ENCODE measurements at places on chromosomes 4 and X.

DNA sequence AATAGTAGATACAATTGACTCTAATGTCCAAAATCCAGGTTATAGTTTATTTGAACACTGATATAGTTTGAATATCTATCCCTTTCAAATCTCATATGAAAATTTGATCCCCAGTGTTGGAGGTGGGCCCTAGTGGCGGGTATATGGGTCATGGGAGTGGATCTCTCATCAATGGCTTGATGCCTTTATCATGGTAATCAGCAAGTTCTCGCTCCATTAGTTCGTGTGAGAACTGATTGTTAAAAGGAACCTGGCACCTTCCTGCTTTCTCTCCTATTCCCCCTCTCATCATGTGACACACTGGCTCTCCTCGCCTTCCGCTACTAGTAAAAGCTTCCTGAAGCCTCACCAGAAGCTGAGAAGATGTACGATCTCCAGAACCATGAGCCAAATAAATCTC, 70.1 kb downstream of the UNC5C start:
- no peak for DNase-seq

- no peak for DNase-seq
These were observed 93.2 kb upstream of the DIAPH2 start for GRCh38 chrX:96591421-96591820.

GRCh38 chrX:118558926-118559325, 63.3 kb downstream of the DOCK11 start:
- no peak for DNase-seq

DNA sequence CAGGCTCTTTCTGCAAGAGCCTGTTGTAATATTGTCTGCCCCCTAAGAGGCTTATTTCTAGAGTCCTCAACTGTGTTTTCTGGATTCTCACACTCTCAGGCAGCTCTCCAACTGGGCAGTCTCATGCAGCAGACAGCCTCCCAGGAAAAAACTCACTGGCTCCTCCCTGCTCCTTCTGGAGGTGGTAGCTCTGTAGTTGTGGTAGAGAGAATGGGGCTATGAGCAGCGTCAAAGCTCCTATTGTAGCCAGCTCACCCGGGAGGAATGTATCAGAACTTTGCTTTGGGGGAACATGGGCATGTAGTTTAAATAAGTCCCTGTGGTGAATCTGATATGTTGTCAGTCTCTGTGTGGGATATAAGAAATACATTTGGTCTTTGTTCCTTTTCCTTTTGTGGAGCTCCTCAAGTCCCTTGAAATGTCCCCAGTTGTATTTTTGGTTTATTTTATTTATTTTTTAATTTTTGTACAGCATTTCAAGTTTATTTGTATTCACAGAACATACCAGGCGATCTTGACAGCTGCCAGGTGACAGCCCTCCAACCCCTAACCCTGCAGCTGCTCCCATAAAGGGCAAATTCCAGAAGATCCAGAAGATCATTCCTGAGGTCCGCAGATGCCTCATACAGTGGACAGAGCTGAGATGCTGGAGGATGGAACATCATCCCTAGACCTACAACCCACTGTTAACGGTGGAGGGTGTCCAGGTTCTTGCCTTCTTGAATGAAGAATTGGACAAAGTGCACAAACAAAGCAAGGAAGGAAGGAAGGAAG, 45.7 kb downstream of the TRIM61 start:
- no peak for DNase-seq

DNA sequence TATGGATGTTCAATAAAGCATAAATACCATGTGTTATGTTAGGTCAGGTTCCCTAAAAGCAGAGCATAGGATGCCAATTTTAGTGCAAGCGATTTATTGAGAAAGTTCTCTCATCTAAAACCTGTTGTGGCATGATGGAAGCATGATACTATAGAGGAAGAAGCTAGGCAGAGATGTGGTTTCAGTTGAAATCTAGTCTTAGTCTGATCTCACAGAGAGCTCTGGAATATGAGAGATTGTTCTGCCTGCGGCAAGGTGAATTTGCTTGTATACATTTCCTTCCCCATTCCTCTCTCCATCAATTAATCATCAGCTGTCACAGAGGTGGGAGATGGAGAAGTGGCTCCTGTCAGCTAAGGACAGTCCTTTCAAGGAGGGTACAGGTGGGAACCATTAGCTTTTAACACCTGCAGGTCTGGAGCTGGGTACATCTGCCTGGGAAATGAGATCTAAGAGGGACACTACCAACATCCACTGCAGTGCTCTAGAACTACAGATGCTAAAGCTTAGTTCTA, 252.4 kb downstream of the CFAP299 start:
- DNase-seq = no peak

GRCh38 chrX:106897259-106897658, 5.9 kb downstream of the RIPPLY1 start:
- no peak for DNase-seq

DNA sequence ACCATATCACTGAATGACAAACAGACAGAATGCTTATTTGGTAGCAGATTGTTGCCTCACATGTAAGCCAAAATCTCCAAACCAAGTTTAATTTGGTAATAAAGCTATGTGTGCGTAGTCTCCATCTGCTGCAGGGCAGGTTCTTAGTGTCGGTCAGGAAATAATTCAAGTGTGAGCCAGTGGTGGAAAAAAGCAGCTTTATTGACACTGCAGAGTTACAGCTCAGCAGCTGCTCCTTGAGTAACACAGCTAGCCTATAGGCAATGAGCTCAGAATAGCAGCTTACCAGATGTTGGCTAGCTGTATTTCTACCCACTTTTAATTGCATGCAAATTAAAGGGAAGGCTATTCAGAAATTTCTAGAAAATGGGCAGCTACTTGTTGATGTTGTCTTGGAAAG, 757.8 kb upstream of the HS3ST1 start:
- no peak for DNase-seq

GRCh38 chr4:182427554-182427953, 184.4 kb downstream of the TENM3 start:
- no peak for DNase-seq

DNA sequence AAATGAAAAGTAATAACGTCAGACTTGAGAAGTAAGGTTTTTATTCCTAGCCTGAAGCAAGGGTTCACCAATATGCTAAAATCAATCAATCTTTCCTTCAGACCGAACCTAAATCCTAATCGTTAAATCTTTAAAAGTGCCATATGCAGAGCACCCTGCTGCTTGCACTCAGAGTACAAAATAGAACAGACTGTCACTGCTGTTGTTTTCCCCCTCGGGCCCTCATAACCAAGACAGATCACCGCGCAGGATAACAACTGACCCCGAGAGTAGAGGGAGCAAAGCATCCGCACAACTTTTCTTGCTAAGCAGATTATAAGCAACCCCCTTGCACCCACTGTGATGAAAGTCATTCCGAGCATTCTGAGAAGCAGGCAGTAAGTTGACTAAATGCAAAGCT, 550.9 kb upstream of the NDST4 start:
- no peak for DNase-seq

- no peak for DNase-seq
These were observed 119.0 kb upstream of the MYOZ2 start for GRCh38 chr4:119016636-119017035.

DNA sequence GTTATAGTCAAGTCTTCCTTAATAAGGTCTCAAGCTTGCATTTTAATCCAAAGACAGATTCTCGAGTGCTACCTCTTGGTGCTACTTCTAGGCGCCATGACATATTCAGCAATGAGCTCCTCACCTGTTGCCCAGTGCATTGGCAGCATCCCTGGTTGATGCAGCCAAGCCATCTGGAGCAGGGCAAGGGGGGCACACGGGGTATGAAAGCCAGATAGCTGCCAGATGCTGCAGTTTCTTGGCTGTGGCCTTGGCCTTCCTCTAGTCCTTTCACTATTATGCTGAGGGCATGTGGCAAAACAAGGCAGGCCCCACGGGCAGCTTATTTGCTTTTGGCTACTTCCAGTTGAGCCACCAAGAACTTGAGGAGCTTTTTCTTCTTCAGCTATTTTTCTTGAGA, 168.6 kb upstream of the PGRMC2 start:
- no peak for DNase-seq

DNA sequence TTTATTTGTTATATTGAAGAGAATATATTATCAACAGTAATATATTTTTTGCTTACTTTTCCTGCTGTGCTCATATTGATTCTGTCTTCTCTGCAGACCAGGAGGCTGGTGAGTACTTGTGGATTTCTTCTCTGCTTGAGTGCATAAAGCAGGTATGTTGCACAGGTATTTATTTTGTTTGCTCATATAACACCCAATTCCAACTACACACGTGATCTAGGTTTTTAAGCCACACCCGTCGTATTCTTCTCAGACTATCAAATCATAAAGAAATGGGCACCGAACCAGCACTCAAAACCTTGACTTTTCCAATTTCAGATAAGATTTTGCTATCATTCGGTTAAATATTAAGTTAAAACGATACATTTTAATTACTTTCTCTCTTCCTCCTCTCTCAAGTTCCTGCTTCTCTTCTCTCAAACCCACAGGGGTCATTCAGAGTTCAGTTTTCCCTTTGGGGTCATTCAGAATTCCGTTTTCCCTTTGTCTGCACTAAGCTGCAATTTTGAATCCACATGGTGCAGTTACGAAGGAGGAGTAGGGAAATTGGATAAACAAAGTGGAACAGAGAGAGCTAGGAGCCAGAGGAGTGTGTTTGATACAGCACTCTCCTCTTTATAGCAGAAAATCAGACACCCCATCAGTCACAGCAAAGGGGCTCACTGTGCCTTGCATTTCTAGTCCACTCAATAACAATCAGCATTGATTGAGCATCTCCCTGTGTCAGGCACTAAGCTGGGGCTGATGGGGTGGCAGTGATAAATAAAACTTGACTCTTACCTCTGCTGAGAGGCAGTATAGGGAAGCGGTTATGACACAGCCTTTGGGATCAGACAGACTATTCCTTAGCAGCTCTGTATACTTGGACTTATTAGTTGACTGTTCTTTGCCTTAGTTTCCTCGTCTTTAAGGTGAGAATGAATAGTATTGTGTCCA, at the start of gene ADH1C:
ADH1C (minus strand) TSS at position 145 of the 936 bp plus-strand sequence; CDS start at position 74, 71 bp downstream.
- no peak for DNase-seq

DNA sequence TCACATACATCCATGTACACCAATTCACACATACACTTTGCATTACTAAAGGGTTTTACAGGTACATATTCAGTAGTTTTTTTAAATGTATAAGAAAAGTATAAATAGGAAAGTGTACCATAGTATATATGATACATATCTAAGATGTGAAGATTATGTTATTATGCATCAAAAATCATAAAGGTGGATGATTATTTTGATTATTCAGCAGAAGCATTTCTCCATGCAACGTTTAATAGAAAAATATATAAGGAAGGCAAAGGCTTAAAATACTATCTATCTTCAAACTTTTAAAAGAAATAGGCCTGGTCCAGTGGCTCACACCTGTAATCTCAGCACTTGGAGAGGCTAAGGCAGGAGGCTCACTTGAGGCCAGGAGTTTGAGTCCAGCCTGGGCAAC, 133.5 kb upstream of the KLF3 start:
- no peak for DNase-seq

All from cerebellum (tissue), 4 donors.